CD4-positive, alpha-beta T cell treated with Interleukin-10 for 1 hour (primary cell): ENCODE measurements at places on chromosomes 4 and X.

GRCh38 chr4:32917586-32917985 is 2197.4 kb downstream of the PCDH7 start:
- DNase-seq: no peak

- DNase-seq: peak; percentile 85
Observed at GRCh38 chrX:53714580-53715345, 28.2 kb upstream of the HUWE1 start.

DNA sequence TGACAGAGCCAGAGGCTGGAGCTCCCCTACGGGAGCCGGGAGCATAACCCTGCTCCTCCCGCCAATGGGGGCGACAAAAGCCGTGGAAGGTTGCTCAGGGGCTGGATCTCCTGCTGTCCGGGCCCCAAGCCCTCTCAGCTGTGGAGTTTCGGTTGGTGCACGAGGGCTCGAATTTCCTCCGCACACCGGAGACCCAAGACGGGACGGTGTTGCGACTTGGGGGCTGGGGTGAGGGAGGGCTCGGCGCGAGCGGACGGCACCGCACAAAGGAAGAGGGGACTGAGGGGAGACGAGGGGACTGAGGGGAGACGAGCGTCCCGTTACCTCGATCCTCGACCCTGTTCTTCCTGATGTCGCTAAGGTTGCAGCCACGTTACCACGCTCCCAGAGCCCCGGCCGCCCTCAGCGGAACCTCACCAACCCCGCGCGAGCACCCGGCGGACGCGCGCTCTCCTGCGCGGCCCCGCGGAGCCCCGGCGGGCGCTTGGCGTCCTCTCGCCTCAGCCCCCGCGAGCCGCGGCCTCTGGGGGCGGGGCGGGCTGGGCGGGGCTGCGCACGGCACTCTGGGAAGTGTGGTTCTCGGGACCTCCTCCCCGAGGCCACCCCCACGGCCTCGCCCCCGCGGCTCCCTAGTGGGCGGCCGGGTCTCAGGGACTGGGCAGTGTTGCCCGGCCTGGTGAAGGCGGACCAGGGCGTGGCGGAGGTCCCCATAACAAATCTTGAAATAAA is at the start of gene KLHL8:
Gene KLHL8 (minus strand): TSS at position 525 of the 729 bp plus-strand sequence. CDS start 25,079 bp downstream, outside the sequence.
- peak; percentile 89 for DNase-seq

- DNase-seq: peak; percentile 69
Observed at GRCh38 chr4:38509551-38509950, 154.4 kb upstream of the KLF3 start.

GRCh38 chr4:5162909-5163508 is 111.7 kb downstream of the STK32B start:
- DNase-seq: no peak

- no peak for DNase-seq
Observed at GRCh38 chr4:40295572-40295971, 39.6 kb upstream of the CHRNA9 start.

DNA sequence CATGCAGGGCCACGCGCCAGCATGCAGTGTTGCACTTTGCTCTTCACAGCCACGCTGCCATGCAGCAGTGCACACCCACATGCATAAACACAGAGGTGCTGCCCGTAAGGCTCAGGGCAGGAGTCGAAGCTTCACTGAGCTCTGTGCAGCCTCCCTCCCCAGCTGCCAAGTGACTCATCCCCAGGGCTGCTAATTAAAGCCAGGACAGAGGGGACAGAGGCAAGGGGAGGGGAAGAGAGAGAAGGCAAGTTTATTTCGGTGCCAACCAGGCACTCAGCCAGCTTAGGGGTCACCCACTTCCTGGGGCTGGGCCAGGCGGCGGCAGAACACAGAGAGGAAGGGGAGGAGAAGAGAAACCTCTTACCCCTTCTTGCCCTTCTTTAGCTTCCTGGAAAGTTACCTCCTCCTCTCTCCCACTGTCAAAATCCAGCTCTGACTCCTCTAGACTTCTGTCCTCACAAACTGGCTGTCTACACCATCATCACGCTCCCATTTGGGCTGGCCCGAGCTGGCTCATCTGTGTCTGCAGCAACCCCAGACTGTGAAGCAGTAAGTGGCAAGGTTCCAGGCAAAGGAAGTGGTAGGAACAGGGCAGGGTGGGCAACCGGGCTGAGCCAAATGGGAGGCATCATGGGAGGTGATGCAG is 6.2 kb upstream of the IQSEC2 start:
- peak; percentile 41 for DNase-seq

GRCh38 chrX:49230500-49231232 is 2.5 kb downstream of the CACNA1F start:
- DNase-seq: peak; percentile 68

DNA sequence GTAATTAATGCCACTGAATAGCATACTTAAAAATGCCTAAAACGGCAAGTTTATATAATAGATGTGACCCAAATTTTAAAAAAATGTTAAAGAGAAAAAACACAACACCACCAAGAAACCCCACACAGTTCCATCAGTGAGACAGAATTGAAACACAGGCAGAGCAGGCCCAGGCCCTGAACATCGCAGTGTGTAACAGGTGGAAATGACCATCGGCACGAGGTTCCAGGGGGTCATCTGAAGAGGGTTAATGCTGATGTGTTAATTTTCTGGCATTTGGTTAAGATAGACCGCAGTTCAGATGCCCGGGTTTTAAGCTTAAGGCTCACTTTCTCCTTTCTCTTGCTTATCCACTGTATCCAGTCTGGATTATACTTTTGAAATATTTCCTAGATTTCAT is 66.8 kb downstream of the ANAPC4 start:
- no peak for DNase-seq

GRCh38 chr4:147284256-147284835 is 196.6 kb upstream of the EDNRA start:
- DNase-seq: no peak

DNA sequence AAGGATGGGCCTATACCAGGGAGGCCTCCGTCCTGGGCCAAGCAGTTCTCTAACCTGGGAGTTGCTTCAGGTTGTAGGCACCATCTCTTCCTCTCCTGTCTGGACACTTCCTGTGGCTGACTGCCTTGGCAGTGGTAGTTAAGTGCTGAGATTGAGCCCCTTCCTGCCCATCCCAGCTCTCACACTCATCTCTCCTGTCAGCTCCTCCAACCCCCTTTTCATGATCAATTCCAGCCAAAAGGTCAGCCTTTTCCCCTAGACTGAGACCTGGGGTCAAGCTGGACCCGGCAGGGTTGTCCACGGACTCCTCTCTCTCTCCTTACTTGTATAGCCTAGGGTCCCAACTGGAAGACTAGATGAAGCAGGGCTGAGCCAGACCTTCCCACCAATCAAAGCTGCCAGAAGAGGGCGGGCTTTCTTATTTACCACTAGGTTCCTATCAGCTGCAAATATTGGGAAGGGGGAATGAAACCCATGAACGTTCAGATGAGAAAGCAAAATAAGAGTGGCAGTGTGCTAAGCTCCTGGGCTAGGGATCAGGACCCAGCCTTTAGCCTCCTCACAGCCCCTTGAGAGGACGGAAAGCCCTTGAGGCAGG is 34.5 kb downstream of the KDM5C start:
- DNase-seq: no peak

DNA sequence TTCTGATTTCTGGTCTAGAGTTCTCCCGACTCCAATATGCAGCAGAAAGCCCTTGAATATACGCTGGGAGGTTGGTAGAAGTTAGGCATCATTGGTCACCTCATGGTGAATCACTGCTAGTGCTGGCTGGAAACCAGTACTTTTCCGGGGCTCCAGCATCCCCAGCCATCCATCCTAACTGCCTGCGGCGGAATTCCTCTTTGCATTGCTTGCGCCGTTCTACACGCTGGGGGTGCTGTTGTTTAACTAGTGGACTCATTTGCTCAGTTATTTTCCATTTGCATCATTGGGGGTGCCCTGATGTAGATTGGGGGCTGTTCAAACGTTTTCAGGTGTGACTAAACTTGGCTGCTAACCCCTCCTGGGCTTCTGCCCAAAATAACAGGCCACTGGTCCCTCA is 23.3 kb upstream of the GPR50 start:
- no peak for DNase-seq

GRCh38 chrX:40171513-40172400 is 74.0 kb upstream of the BCOR start:
- DNase-seq: peak; percentile 48

DNA sequence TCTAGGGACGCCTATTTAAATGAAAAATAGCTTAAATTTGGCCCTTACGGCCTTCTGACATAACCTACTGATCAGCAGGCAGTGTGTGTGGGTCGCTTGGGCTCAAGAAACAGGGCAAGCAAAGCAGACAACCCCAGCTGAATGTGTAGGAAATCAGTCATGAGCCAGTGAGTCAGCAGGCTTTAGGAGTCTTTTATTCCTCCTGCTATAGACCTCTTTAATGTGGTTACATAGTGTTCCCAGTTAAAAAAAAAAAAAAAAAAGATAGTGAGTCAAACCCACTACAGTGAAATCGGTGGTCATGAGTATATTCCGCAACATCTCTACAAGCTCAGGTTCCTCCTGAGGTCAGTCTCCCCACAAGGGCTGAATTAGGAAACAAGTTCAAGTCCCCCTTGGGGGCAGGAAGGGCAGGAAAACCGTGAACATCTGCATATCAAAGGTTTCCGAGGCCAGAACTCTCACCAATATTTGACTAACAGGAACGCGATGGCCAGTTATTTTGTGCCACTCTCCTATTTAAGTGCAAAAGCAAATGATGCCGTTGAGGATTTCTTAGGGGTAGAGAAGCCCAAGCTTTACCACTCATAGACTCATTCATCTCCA is 32.7 kb downstream of the ACSL1 start:
- DNase-seq: peak; percentile 14

- DNase-seq: no peak
Observed at GRCh38 chr4:17309567-17310268, 202.2 kb downstream of the QDPR start.

DNA sequence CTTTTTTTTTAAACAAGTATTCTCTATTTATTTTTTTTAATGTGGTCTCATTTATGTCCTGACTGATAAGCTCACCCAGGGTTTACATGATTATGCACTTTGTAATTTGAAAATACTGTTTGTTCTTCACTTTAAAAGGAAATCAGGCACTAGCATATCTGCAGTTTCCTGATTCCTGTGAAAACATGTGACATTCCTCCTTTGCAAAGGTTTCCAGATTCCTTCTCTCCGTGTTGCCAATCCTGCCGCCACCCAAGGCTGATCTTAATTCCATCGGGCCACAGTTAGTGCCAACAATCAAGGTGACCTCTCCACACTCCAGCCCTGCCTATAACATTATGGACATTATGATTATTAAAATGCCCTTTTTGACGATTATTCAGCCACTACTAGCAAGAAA is 225.4 kb downstream of the PCDH7 start:
- no peak for DNase-seq

- no peak for DNase-seq
Observed at GRCh38 chr4:43932448-43932847, 516.2 kb downstream of the KCTD8 start.

- no peak for DNase-seq
Observed at GRCh38 chr4:86816501-86817273, 32.5 kb downstream of the SLC10A6 start.

DNA sequence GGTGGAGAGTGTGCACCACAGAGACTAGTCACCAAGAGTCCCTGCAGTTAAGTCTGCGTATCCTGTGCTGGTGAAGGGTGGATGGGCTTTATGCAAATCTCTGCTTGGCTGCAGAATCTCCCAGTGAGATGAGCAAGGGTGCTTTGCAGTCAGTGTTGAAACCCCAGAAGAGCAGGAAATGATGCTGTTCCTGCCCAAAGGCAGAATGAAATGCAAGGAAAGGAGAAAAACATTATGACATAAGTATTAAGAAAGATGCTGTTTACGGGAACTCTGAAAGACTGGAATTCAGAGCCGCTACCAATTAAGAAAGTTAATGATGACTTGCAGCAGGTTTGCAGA is 25.4 kb upstream of the ACSL1 start:
- peak; percentile 26 for DNase-seq

- DNase-seq: no peak
Observed at GRCh38 chr4:105277702-105278101, 131.0 kb downstream of the TET2 start.

GRCh38 chr4:149830823-149831222 is 15.2 kb upstream of the IQCM start:
- no peak for DNase-seq

DNA sequence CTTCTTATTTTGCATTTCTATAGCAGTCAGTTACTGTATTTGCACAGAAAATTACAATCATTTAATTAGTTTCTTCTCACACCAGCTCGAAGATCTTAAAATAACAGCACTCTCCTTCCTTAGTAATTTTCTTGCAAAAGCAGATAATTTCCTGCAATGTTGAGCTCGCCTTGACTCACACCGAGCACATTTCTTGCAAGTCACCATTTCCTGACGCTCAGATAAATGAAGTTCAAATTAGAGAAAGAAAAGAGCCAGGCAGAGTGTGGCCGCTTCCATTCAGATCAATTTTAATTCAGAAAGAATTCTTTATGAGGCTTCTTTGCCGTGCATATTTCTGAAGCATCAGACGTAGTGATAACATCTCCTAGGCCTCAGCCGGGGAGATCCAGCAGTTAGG is 10.1 kb downstream of the SORCS2 start:
- no peak for DNase-seq

DNA sequence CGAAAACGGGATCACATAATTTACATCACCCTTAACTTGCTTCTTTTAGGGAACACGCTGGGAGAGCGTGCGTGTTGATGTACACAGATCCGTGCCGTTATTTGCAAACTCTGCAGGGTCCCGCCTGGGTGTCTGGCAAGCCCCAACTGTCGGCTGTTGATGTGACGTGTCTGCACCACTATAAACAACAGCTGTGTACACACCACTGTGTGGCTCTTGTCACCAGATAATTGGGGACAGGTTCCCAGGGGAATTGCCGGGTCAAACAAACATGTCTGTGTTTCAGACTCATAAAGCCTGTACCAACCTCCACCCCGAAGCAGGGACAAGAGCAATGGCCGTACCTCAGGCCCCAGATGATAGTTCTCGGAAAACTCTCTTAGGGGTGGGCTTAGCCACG is 105.0 kb upstream of the AFAP1 start:
- DNase-seq: no peak

GRCh38 chrX:150616863-150617198 is 48.4 kb downstream of the MTM1 start:
- DNase-seq: no peak

DNA sequence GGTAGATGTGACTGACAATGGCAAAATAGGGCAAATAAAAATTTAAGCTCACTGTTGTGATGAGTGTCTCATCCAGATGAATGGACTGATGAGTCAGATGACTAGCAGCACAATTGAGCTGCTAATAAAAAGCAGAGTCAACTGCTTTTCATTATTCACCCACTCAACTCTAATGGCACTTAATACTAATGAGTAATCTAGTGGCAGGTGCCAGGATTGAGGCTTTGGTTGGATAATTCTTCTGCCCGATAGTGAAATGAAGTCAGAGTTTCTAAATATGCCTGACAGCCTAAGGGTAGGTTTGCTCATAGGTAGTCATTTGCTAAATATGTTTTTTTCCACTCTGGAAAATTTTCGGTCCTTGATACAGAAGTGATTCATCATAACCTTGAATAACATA is 10.4 kb downstream of the OGT start:
- no peak for DNase-seq

DNA sequence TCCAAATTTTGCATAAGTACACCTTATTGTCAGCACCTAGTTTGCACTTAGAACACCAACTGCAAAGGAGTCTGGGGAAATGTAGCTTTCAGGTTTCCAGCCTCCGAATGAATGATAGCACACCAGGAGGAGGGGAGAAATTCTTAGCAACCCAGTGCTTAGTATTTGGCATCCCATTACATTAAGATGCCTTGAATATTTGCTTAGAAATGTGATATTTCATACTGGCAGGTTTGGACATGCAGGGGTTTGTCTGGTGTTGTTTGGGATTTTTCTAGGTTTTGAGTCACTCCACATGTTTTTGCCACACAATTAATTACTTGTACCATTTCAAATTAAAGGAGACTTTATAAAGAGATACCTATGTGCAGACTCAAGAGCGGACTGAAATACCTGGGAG is 60.3 kb upstream of the CAMK2D start:
- DNase-seq: no peak

GRCh38 chr4:57094832-57095223 is 15.4 kb downstream of the IGFBP7 start:
- DNase-seq: no peak
